A549 treated with RU486 at 1 μM for 4 hours (cell line): ENCODE measurements at places on chromosomes 1 and 21. TPM values are rescaled to one million over a fixed set of nuclear protein-coding genes. Genes with fewer than 3 reads are reported as not detected.

Gene OR2T29
- not detected in 5 replicates for total RNA-seq

Gene KIF26B
- 0.03 to 0.16 TPM (median 0.05 TPM) in 5 replicates for total RNA-seq

Gene PRAMEF9
- not detected in 5 replicates for total RNA-seq

Gene IFI44
- total RNA-seq = 0.25 to 1.1 TPM (median 0.69 TPM) in 5 replicates

Gene TMEM81
- total RNA-seq = 1.9 to 4.2 TPM (median 2.2 TPM) in 5 replicates

Gene RXFP4
- total RNA-seq = not detected in 5 replicates

Gene HCN3
- total RNA-seq = 2.6 to 6.2 TPM (median 4.4 TPM) in 5 replicates

Gene TUFT1
- 14.0 to 16.7 TPM (median 14.3 TPM) in 5 replicates for total RNA-seq

Gene SH2D5
- 12.4 to 19.2 TPM (median 16.3 TPM) in 5 replicates for total RNA-seq
